Epithelial cell of prostate (primary cell): ENCODE measurements at places on chromosomes 4 and X.

- no peak for DNase-seq
These were observed 42.8 kb downstream of the OSTC start for GRCh38 chr4:108693211-108693610.

GRCh38 chrX:133561251-133561650 lies 146.0 kb upstream of the GPC4 start:
- no peak for DNase-seq

- no peak for DNase-seq
These were observed 1317.7 kb downstream of the FSTL5 start for GRCh38 chr4:160846121-160846520.

DNA sequence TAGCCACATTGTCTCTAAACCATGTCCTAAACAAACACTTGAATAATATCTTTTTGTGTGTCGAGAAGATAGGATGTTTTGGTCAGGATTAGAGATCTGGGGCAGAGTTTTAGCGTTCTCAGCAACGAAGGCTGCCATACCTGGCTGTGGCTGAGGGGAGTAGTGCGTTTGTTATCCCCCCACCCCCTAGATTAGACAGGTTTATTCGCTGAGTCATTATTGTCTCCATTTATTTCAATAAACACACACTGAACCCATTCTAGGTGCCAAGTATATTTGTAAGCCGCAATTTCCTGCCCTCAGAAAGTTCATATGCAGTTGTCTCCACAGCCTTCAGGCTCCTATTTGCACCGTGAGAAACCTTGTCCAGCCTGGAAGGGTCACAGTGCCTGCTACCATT lies 1684.8 kb upstream of the TENM3 start:
- no peak for DNase-seq

- no peak for DNase-seq
These were observed 250.8 kb downstream of the ARHGAP24 start for GRCh38 chr4:85725721-85726170.

GRCh38 chr4:21982087-21982486 lies 33.5 kb upstream of the KCNIP4 start:
- no peak for DNase-seq

GRCh38 chrX:54494989-54495813 lies 833 bp downstream of the FGD1 start:
- DNase-seq = no peak

GRCh38 chr4:86416081-86416480 lies 56.2 kb upstream of the MAPK10 start:
- peak; percentile 3 for DNase-seq

DNA sequence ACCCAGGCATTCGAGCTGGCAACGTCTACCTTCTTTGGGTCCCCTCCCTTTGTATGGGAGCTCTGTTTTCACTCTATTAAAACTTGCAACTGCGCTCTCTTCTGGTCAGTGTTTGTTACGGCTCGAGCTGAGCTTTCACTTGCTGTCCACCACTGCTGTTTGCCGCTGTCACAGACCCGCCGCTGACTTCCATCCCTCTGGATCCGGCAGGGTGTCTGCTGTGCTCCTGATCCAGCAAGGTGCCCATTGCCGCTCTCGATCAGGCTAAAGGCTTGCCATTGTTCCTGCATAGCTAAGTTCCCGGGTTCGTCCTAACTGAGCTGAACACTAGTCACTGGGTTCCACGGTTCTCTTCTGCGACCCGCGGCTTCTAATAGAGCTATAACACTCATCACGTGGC lies 183.5 kb upstream of the GALNTL6 start:
- no peak for DNase-seq

GRCh38 chr4:127250577-127250976 lies 382.2 kb upstream of the INTU start:
- DNase-seq = no peak

GRCh38 chrX:13658602-13659001 lies 5.7 kb downstream of the TCEANC start:
- no peak for DNase-seq

DNA sequence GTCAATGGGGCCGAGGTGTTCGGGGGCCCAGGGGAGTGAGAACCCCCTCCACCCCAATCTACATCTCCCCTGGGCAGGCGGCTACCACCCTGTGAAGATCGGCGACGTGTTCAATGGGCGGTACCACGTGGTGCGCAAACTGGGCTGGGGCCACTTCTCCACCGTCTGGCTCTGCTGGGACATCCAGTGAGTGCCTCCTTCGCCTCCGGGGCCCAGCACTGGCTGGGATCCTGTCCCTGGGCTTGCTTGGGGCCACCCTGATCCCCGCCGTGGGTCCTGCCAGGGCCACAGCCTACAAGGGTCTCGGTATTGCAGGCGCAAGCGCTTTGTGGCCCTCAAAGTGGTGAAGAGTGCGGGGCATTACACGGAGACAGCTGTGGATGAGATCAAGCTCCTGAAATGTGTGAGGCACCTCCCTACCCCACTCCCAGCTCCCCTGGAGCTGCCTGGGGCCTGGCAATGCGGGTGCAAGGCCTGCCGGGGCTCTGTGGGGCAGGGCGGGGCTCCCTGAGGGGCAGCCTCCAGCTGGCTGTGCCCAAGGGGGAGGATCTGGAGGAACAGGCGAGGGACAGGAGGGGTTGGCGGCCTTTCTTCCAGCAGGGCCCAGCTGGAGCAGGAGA lies 697 bp downstream of the SRPK3 start:
- no peak for DNase-seq

DNA sequence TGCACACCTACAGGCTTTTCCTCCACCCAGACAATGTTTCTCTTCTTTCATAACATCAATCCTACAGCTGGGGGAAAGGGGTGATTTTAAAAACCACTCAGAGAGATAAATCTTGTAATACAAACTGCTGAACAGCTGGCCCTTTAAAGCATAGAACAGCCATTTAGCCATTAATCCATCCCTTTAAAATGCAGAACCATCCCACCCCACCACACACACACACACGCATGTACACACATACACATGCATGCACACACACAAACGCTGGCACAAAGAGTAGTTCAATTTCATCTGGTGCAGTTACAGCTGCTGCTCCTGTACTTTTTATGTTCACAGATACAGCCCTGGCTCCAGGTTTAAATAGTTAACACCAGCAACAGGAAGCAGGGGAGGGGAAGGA lies 426.1 kb downstream of the MID1IP1 start:
- no peak for DNase-seq

DNA sequence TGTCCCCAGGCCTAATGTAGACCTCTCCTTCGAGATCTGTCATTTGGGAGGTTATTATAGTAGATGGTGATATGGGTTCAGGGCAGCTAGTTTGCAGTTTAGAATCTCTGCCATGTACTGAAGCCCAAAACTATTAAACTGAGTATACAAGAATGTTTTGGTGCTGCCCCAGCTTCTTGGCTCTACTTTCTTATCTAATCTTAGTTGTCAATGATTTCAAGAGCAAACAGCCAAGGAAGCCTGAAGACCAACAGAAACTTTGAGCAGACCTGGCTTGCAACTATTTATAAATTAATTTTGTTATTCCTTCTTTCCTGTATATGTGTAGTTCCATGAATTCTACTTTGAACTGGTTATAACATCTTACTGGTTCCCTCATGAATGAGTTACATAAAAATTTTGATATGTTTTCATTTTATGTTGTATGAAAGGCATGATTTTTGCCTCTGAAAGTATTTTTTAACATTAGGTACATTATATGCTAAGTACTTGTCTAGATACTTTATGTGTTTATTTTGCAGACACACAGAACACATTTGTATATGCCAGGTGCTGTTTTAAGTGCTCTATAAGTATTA lies 2.0 kb upstream of the MGST2 start:
- no peak for DNase-seq

GRCh38 chr4:187366530-187366929 lies 629.0 kb upstream of the ZFP42 start:
- no peak for DNase-seq

DNA sequence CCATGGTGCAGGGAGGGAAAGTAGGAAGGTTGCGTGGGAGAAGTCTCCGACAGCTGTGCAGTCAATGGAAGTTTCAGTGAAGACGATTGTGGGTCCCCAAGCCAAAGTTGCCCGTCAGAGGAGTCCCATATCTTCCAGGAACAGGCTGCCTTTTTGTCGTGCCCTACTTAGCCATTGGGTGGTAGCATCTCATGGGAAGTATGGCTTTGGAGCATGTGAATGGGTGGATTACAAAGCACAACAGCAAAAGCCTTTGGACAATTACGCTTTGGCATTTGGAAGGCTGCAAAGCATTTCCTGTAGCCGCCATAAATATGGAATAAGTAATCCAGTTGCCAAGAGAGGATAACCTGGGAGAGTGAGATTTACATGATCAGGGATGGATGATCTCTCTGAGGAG lies 300.7 kb upstream of the BOD1L1 start:
- DNase-seq = no peak

DNA sequence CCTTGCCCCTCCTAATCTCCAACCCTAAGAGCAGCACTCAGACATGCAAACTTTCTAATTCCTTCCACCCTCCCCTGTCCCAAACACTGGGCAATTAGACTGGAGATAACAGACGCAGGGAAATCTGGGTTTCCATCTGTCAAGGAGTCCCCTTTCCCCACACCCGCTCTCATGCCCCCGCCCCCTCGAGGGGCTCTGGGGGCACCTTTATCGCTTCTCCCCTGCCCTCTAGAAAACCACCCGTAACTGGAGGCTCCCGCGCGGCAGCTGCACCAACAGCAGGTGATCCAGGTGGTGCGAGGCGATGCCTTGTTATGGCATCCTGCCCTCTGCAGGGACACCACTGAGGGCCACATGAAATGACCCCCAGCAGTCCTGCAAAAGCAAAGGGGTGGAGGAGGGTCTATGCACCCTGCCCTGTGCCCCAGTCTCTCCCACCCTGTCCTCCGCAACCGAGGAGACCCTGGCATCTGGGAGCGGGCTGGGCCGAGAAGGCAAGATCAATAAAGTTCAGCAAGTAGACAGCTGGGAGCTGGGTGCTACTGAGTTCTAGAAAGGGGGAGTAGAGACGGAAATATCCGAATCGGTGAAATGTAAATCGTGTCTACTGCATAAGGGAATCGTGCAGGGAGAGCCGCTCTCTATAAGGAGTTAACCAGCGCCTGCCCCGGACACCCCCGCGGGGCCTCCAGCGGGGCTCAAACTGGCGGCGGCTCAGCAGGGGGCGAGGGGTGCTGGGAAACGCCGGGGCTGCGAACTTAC lies 1.6 kb downstream of the KCTD8 start:
- DNase-seq = no peak

- no peak for DNase-seq
These were observed 148.8 kb downstream of the PJA1 start for GRCh38 chrX:69016293-69016941.

- no peak for DNase-seq
These were observed 425.6 kb downstream of the IL1RAPL1 start for GRCh38 chrX:29012867-29013266.
